Upper lobe of right lung (tissue), 1 donor: ENCODE measurements at places on chromosomes 5 and 9. TPM values are rescaled to one million over a fixed set of nuclear protein-coding genes. Genes with fewer than 3 reads are reported as not detected.

The INSL6 gene
- not detected for total RNA-seq

The GRXCR2 gene
- not detected for total RNA-seq

The MYO10 gene
- total RNA-seq = 67.0 TPM

The CD74 gene
- 2,961 TPM for total RNA-seq

DNA sequence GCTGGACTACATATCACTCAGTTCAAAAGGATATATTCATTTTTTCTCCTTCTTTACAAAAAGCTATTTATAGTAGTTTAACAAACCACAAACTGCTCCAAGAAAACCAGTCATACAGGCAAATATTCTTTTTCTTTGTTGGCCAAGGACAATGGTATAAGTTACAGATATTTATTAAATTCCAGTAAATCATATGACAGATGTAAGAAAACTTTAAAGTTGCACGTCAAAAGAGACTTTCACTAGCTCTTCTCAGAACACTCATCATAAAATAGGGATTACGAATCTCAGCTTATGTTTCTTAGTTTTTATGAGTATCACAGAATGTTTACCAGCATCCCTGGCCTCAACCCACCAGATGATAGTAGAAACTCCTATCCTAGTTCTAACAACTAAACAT lies 67.2 kb downstream of the ANKRD31 start:
- no peak overlapping the region for H3K27ac ChIP-seq
- H3K27me3 ChIP-seq = no peaks in the 10 kb centered on the region
- no peak overlapping the region for H3K4me3 ChIP-seq
- no peaks in the 10 kb centered on the region for H3K4me1 ChIP-seq
- DNase-seq = no peak

GRCh38 chr5:157390551-157391297 lies 69.3 kb upstream of the NIPAL4 start:
- peak; percentile 67 for DNase-seq
- H3K36me3 ChIP-seq = no peaks in the 10 kb centered on the region
- H3K27me3 ChIP-seq = no peaks in the 10 kb centered on the region
- H3K4me1 ChIP-seq = no peaks in the 10 kb centered on the region

DNA sequence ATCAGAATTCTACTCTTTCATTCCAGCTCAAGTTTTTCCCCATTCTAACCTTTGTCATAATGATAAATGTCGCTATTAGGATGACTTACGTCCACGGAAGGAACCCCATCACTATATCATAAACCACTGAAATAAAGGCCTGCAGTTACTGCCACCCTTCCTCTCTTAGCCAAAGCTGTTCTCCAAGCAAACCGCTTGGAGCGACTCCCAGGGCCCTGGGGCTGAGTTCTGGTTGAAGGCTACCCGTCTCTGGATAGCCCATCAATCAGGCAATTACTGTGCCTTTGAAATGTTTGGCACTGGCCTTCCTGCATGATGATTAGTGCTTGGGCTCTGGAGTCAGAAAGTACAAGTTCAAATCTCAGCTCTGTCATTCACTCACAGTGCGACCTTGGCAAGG lies 386.0 kb downstream of the SPOCK1 start:
- H3K36me3 ChIP-seq = no peaks in the 10 kb centered on the region
- no peaks in the 10 kb centered on the region for H3K27me3 ChIP-seq
- H3K4me3 ChIP-seq = no peak overlapping the region
- no peaks in the 10 kb centered on the region for H3K4me1 ChIP-seq
- no peak overlapping the region for H3K27ac ChIP-seq
- no peak for DNase-seq

- H3K4me1 ChIP-seq = no peaks in the 10 kb centered on the region
- H3K36me3 ChIP-seq = no peaks in the 10 kb centered on the region
- no peak overlapping the region for H3K4me3 ChIP-seq
These were observed 29.6 kb downstream of the DNM1 start for GRCh38 chr9:128232528-128233428.

GRCh38 chr5:107869438-107870115 lies 198.8 kb upstream of the EFNA5 start:
- H3K36me3 ChIP-seq = no peaks in the 10 kb centered on the region
- DNase-seq = no peak
- H3K27ac ChIP-seq = no peak overlapping the region
- no peaks in the 10 kb centered on the region for H3K4me1 ChIP-seq

DNA sequence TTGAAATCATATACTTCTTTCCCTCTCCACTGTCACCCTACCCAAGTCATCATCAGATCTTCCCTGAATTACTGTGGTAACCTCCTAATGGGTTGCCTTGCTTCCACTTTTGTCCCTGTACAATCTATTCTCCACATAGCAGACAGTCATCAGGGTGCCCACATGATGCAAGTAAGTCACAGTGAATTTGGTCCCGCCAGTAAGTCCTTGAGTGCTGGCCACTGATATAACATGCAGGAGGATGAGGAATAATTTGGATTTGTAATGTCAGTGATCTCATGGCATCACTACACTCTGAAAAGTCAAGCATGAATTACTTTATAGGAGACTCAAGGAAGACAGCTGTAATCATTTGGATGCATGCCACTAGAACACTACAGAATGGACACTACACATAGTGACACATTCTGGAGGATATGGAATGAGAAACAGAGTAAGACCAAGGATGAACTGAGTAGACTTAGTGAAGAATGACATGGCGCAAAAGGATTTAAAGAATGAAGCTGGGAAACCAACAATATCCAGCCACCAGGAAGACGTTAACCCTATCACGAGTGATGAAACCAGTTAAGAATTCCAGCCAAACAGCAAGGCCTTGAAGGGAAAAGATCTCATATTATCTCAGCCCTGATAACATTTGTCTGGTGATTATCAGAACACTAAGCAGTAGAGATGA lies 28.6 kb downstream of the MARCHF3 start:
- no peaks in the 10 kb centered on the region for H3K27me3 ChIP-seq
- peaks cover 9% of the 10 kb centered on the region for H3K4me1 ChIP-seq
- no peak overlapping the region for H3K27ac ChIP-seq
- H3K36me3 ChIP-seq = no peaks in the 10 kb centered on the region

DNA sequence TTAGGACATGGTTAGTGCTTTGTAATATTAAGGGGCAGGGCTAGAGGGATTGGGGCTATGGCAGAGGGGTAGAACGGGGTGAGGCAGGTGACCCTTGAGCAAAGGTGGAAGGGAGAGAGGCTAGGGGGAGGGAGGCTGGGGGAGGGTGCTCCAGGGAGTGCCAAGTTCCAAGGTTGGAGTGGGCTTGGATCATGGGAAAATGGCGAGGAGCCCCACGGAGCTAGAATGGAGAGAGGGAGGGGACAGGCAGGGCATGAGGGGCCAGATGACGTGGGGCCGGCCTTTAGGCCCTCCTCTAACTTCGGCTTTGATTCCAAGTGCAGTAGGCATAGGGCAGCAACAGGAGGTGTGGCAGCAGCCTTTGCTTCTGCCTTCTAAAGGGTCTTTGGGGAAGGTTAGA lies 171.8 kb upstream of the PANK3 start:
- no peaks in the 10 kb centered on the region for H3K4me1 ChIP-seq
- no peaks in the 10 kb centered on the region for H3K27me3 ChIP-seq
- H3K36me3 ChIP-seq = peaks cover 8% of the 10 kb centered on the region
- no peak for DNase-seq

- no peak overlapping the region for H3K27ac ChIP-seq
- no peaks in the 10 kb centered on the region for H3K27me3 ChIP-seq
- no peak for DNase-seq
- no peaks in the 10 kb centered on the region for H3K4me1 ChIP-seq
- H3K4me3 ChIP-seq = no peak overlapping the region
These were observed 138.6 kb downstream of the ARL15 start for GRCh38 chr5:54171645-54172384.

GRCh38 chr5:5738797-5739489 lies 316.5 kb downstream of the ICE1 start:
- H3K36me3 ChIP-seq = no peaks in the 10 kb centered on the region
- no peak for DNase-seq

DNA sequence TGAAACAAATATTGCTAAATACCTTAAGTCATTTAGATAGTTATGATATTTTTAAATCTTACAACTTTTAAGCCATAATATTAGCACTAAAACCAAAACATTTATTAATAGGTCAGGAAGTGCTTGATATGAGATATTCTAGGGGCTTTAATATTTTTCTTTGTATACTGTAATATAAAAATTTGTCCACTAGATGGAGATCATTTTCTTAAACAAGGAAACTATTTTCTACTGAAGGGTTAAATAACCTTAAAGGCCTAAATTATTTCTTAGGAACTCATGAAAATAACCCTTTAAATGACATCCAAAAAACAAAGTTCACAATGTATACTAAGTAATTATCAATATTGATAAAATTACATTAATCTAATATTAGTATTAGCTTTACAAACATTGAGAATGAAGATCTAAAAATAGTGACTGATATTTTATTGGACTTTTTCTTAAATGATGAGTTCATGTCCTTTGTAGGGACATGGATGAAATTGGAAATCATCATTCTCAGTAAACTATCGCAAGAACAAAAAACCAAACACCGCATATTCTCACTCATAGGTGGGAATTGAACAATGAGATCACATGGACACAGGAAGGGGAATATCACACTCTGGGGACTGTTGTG lies 635.7 kb downstream of the RAB3C start:
- DNase-seq = no peak
- no peaks in the 10 kb centered on the region for H3K4me1 ChIP-seq
- H3K36me3 ChIP-seq = no peaks in the 10 kb centered on the region
- H3K27ac ChIP-seq = no peak overlapping the region
- H3K4me3 ChIP-seq = no peak overlapping the region

GRCh38 chr9:86387376-86387775 lies 33.2 kb upstream of the TUT7 start:
- no peaks in the 10 kb centered on the region for H3K4me1 ChIP-seq
- H3K27ac ChIP-seq = no peak overlapping the region
